ENCODE measurements at places on chromosomes 3 and 15.
A peak's percentile ranks its signal among the peaks of the same experiment; 100 is the strongest.

GRCh38 chr3:135895734-135896121 lies 69.8 kb upstream of the PPP2R3A start:
- H3K4me3 ChIP-seq: no peak overlapping the region
- H3K27ac ChIP-seq: peak overlapping the region; percentile 83
- no peaks in the 10 kb centered on the region for H3K27me3 ChIP-seq
- H3K4me1 ChIP-seq: peaks cover 53% of the 10 kb centered on the region

- DNase-seq: no peak
- peaks cover 24% of the 10 kb centered on the region for H3K27me3 ChIP-seq
- no peaks in the 10 kb centered on the region for H3K36me3 ChIP-seq
- no peak overlapping the region for H3K27ac ChIP-seq
These were observed 2.1 kb downstream of the SLCO2A1 start for GRCh38 chr3:134027631-134028030.

- H3K27ac ChIP-seq: peak overlapping the region; percentile 30
- H3K27me3 ChIP-seq: no peaks in the 10 kb centered on the region
- H3K36me3 ChIP-seq: no peaks in the 10 kb centered on the region
- H3K4me3 ChIP-seq: no peak overlapping the region
- no peak for DNase-seq
These were observed 94.7 kb downstream of the MYH15 start for GRCh38 chr3:108415661-108416060.

- no peak overlapping the region for H3K4me3 ChIP-seq
- H3K36me3 ChIP-seq: no peaks in the 10 kb centered on the region
- no peak for DNase-seq
- no peaks in the 10 kb centered on the region for H3K27me3 ChIP-seq
These were observed 15.8 kb downstream of the DUSP7 start for GRCh38 chr3:52040600-52040999.

- H3K27ac ChIP-seq: 0 out of 2 replicates have a peak overlapping the region, but pooled peaks have one; percentile 15
- H3K4me1 ChIP-seq: peaks cover 27% of the 10 kb centered on the region
- no peaks in the 10 kb centered on the region for H3K27me3 ChIP-seq
- no peak for DNase-seq
- peaks cover 26% of the 10 kb centered on the region for H3K36me3 ChIP-seq
These were observed 53.8 kb downstream of the CMTM6 start for GRCh38 chr3:32448686-32449474.

- H3K4me1 ChIP-seq: peaks cover under 1% of the 10 kb centered on the region
- H3K4me3 ChIP-seq: no peak overlapping the region
These were observed 17.0 kb downstream of the BCL2A1 start for GRCh38 chr15:79953951-79954444.
